ENCODE measurements at places on chromosomes 11 and 22. TPM values are rescaled to one million over a fixed set of nuclear protein-coding genes. Genes with fewer than 3 reads are reported as not detected.

Gene CAVIN3
- total RNA-seq, result 25.3 TPM

Gene OR5P2
- total RNA-seq, result not detected

Gene ZNF280B
- total RNA-seq, result 1.4 TPM

Gene MMP3
- 0.48 TPM for total RNA-seq

Gene RPL3
- 1,748 TPM for total RNA-seq

Gene TXN2
- 71.6 TPM for total RNA-seq

Gene HPX
- 0.27 TPM for total RNA-seq

Gene MMP7
- 22.1 TPM for total RNA-seq

Gene LMO1
- 3.3 TPM for total RNA-seq

Gene CLCF1
- 42.2 TPM for total RNA-seq

Gene LARGE2
- 1.6 TPM for total RNA-seq

Gene MYO18B
- total RNA-seq, result 0.02 TPM

Gene EHF
- 0.96 TPM for total RNA-seq

Gene OR51G1
- total RNA-seq, result not detected

Gene SLC35C1
- total RNA-seq, result 30.3 TPM

Gene TIMP3
- 1.3 TPM for total RNA-seq

Gene OR51B4
- total RNA-seq, result not detected

Gene XKR3
- not detected for total RNA-seq

Gene CRACR2B
- total RNA-seq, result 5.7 TPM

Gene BTG4
- total RNA-seq, result not detected

Gene SH3BP1
- total RNA-seq, result 2.4 TPM

Gene ART1
- total RNA-seq, result not detected

Gene APOA4
- not detected for total RNA-seq

Gene FBLN1
- 38.0 TPM for total RNA-seq

Gene CD6
- total RNA-seq, result 0.08 TPM

Gene LRRC74B
- total RNA-seq, result not detected

Gene TRIM44
- total RNA-seq, result 21.9 TPM

Gene PIH1D2
- 1.1 TPM for total RNA-seq

Gene INS
- total RNA-seq, result not detected

Gene ACTN3
- not detected for total RNA-seq

Gene PGA5
- not detected for total RNA-seq

Gene ASCC2
- total RNA-seq, result 30.4 TPM

Gene C22orf31
- total RNA-seq, result not detected
